ENCODE measurements at places on chromosomes 2 and 18.

DNA sequence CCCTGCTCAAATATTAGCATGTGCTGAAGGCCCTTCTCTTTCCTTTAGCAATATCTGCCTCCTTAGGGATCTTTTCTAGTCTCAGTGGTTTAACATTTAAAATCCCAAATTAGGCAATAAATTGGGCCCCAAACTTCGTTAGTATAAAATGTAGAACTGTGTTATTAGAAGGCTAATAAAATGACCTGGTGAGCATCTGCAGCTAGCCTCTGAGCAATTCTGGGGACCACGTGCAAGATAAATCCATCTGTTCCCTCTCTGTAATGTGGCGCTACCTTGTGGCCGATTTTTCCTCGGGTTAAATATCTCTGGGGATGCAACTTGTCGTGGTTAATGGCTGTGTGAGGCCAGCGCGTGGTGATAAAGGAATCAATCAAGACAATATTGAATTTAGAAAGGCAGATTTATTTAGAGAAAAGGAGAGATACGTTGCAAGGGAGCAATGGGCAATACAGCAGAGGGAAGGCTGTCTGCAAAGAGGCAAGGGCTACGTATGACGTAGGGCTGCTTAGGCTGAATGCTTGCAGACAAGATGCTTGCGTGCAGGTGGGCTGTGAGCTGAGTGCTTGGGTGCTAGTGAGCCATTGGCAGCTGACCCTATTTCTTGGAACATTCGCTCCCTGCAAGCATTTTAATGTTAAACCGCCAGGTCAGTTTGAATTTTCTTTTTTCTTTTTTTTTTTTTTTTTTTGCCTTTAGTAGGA is 18.5 kb upstream of the IL36G start:
- no peak for DNase-seq

DNA sequence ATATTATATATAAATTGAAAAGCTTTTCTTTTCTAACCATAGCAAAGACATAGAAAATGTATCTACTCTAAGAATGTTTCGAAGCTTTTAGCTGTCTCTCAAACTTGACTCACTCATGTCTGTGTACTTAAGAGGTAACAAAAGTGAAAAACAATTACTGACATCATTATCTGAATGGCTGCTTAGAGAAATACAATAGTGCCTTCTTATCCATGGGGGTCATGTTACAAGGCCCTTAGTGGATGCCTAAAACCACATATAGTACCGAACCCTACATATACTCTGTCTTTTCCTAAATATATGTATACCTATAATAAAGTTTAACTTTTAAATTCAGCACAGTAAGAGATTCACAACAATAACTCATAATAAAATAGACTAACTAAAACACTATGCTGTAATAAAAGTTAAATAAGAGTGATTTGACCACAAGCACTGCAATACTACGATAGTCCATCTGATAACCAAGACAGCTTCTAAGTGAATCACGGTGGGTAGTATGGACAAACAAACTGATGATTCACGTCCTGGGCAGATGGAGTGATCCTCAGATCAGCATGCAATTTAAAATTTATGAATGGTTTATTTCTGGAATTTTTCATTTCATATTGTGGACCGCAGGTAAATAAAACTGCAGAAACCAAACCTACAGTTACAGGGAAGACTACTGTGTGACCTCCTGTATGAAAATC is 246.2 kb downstream of the XIRP2 start:
- DNase-seq: no peak

- no peak for DNase-seq
These were observed 181.4 kb downstream of the OSR1 start for GRCh38 chr2:19176977-19177376.

GRCh38 chr18:73264562-73264921 is 396.8 kb upstream of the NETO1 start:
- no peak for DNase-seq

All from 8988T (cell line).